ENCODE measurements at places on chromosomes 6 and 20. TPM values are rescaled to one million over a fixed set of nuclear protein-coding genes. Genes with fewer than 3 reads are reported as not detected.

- no peak for DNase-seq
These were observed 114.9 kb upstream of the NHSL1 start for GRCh38 chr6:138614151-138614550.

- DNase-seq: no peak
These were observed 24.7 kb downstream of the TRAF3IP2 start for GRCh38 chr6:111580826-111581505.

DNA sequence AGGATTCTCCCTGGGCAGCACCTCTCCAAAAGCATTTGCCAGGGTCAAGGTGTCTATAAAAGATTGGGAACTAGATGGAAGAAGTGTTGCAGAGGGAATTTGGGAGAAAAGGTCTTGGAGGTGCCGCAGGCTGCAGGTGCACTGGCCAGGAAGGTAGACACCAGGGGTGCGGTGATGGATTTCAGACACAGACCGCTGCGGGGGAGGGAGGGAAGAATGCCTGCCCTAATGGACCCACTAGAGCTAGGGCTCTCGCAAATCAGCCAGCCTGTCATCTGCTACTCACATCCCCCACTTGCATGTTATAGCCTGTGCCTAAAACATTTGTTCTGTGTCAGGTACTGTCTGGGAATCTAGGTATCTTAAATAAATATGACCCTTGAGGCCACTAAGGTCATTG is 193.6 kb upstream of the SLC24A3 start:
- DNase-seq: no peak

GRCh38 chr20:24764794-24765202 is 184.3 kb upstream of the CST7 start:
- DNase-seq: no peak

- no peak for DNase-seq
These were observed 52.9 kb upstream of the TRAF3IP2 start for GRCh38 chr6:111658462-111659154.

DNA sequence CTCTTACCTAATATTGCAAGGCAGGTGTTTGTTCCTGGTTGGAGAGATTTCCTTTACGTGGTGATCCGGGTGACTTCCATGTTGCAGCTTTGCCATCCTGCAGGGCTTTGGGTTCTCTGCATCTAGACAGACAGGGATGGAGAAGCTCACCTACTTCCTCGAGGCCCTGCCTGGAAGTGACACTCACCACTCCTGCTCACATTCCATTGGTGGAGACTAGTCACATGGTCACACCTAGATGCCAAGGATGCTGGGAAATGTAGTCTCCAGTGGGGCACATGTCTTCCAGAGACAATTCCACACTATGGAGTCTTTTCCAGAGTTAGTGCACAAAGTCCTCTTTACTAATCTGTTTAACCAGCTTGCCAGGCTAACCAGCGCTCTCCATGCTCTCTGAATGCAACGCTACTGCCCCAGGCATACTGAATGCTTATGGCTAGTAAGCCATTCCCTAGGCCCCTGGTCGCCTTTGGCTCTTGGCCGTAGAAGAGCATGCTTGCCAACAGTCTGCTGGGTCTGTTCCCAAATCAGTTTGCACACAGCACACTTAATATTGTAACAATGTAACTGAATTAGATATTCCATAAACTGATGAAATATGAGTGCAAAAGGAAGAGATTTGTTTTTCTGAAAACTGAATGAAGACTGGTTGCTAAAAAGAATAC is 6.7 kb upstream of the KCNK15 start:
- peak; percentile 78 for DNase-seq

GRCh38 chr6:35328108-35328723 is 14.1 kb upstream of the PPARD start:
- DNase-seq: no peak

GRCh38 chr6:83827050-83827449 is 26.1 kb upstream of the RIPPLY2 start:
- DNase-seq: no peak

DNA sequence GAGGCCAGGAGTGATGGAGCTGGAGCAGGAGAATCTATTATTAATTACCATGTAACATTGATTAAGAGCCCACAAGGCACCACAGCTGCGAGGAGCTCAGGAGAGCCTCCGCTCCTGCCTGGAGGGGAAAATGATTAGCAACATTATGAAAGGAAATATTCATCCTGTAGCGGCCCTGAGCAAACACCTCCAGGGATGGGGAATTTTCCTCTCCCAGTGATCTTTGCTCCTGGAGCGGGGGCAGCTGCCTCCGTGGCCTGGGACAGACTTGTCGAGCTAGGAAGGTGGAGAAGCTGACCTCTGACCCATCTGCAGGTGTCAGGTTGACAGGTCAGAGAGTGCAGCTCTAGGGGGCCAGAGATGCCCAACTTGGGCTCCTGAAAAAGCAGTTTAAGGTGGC is 40.1 kb upstream of the SIRPA start:
- DNase-seq: no peak

DNA sequence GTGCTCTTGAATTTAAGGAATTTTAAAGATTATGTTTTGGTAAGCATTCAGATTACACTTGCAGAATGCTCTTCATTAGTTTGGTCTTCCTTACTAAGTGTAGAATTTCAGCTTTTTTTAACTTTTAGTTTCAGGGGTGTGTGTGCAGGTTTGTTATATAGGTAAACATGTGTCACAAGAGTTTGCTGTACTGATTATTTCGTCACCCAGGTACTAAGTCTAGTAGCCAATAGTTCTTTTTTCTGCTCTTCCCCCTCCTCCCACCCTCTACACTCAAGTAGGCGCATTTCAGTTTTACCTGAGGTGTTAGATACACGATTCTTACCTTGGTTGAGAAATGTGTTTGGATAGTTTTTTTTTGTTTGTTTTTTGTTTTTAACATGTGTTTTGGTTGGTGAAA is 68.3 kb downstream of the AFG1L start:
- DNase-seq: no peak

GRCh38 chr6:129672881-129673631 is 36.9 kb downstream of the ARHGAP18 start:
- no peak for DNase-seq

- DNase-seq: no peak
These were observed 20.2 kb downstream of the RAMACL start for GRCh38 chr6:166566026-166567011.

- no peak for DNase-seq
These were observed 187.4 kb upstream of the RREB1 start for GRCh38 chr6:6920114-6920986.

GRCh38 chr20:60477958-60478357 is 519.7 kb downstream of the CDH26 start:
- DNase-seq: no peak

- DNase-seq: no peak
These were observed 122.8 kb downstream of the CCDC170 start for GRCh38 chr6:151616600-151616999.

DNA sequence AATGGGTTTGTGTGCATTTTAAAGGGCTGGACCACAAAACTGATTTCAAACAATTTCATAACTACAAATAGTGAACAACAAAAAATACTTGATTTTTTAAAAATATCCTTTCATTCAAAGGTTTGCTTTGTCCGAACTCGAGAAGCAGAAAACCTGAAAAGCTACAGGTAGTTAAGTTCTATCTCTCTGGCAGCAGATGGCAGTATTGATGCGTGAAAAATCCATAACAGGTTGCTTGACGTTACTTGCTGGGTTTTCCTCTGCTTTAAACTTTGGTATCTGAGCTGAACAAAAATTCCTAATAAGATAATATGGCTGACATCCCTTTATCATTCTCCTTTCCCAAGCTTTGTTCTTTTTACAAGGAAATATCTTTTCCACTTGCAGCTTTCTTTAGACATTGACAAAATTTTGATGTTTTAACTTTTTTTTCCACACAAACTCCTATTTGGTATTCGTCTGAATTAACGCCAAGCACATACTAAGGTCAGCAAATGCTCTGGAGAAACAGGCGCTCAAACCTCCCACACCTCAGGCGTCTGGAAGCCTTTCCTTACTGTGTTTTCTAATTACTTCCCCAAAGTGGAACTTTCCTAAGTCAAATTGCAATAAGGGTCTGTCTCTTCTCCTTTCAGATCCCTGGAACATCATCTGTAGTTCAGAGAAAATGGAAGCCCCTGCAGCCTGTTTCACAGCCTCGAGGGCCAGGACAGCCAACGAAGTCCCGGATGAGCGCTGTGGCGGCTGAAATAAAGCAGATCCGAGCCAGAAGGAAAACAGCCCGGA is 50.3 kb upstream of the GFRAL start:
- DNase-seq: peak; percentile 12

- DNase-seq: peak; percentile 82
These were observed 1.3 kb downstream of the SRF start for GRCh38 chr6:43172104-43173007.

DNA sequence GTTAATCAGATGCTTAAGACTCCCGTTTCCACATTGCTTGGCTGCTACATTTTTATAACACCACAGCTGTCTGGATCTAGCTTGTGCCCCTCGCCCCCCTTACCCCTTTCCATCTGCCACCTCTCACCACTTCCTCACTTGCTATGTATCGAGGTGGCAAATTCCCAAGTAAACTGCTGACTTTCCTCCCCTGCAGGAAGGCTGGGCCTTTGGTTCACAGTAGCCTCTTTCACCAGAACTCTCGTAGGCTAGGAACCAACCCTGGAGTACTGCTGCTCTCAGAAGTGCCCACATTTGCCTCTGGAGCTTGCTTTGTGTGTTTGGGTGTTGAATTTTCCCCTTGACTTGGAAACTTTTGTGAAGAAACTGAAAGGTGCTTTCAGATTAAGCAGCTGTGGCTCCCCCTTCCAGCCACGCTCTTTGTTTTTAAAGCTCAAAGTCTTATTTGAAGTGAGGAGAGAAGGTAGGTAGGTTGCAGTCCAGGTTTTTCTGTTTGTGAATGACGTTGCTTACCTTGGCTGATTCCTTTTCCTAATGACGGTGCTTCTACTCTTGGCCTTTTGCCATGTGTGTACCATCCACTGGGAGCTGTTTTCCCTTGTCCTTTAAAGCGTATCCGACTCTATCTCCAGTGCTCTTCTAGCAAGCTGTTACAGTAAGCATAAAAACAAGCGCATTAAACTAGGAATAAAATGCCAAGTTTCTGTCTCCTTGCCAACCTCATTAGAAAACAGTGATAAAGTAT is 90.4 kb downstream of the CARMIL1 start:
- no peak for DNase-seq

DNA sequence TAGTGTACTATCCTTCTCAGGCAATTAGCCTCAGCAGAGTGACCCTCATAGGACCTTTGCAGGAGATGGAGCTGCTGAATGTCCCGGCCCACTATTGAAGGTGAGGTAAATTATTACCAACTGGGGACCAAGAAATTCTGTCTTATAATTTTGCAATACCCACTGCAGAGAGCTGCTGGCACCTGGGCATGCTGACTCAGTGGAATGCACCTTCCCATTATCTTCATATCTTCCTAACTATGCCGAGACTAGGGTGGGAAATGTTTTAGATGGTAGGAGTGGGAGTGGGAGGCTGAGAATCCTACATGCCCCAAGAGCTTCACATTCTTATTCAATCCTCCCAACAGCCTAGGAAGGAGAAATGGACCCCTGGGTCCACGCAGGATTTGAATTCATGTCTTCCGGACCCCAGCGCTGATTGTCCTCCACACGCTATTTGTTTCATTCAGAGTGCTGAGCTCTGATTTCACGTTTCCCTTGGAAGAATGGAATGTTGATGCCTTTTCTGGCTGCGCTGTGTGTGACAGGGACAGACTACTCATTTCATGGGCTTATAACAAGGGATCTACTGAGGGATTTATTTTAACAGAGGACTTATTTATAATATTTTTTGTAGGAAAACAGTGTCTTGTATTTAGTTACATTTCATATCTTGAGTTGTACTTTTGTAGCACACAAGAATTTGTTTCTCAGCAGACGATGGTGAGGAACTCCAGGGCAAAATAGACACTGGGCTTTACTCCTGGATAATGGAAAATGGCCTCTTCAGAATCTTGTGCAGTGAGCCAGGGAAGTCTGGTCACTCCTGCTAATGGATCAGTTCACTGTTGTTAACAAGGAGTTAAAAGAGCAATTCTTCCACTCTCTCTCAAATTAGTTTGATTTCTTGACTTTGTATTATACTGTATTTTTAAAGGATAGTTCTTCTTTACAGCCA is 66.4 kb downstream of the FYN start:
- DNase-seq: no peak

DNA sequence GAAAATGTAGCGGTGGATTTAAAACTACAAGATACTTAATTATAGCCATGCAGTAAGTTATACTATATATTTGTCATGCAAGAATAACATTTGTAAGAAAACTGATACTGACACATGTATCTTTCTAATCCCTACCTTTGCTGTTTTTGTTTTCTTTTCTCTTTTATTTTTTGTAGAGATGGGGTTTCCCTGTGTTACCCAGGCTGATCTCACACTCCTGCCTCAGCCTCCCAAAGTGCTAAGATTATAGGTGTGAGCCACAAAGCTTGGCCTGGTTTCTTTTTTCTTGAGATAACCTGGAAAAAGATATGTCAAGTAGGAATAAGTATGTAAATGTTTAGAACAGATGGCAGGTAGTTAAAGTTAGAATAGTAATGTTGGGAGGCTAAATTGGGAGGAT is 44.1 kb downstream of the MAPK14 start:
- no peak for DNase-seq

- no peak for DNase-seq
These were observed 99.1 kb upstream of the KCNK16 start for GRCh38 chr6:39421383-39422225.

GRCh38 chr6:159976686-159977254 is 7.9 kb downstream of the IGF2R start:
- no peak for DNase-seq

GRCh38 chr6:70398783-70399728 is 14.3 kb upstream of the FAM135A start:
- peak; percentile 75 for DNase-seq

- no peak for DNase-seq
These were observed 916 bp upstream of the SUN5 start for GRCh38 chr20:33005132-33005566.

GRCh38 chr6:15036690-15037245 is 209.1 kb upstream of the JARID2 start:
- DNase-seq: peak; percentile 62

GRCh38 chr6:114000069-114000468 is 29.1 kb upstream of the HDAC2 start:
- no peak for DNase-seq

DNA sequence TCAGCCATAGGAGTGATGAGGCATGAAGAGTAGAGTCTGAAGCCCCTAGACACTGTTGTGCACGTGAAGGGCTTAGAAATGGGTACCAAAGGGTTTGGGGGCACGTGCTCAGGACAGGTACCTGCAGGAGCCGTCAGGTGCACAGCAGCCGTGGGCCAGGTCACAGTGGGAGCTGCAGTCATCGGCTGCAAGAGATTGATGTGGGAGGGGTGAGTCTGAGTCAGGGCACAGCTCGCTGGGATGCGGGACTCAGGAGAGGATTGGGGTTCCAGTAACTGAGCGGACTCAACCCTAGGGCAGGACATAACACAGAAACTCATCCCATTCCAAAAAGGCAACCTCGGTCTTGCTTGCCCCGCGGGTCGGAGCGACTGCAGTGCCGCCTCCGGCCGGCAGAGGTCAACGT is 1.1 kb downstream of the DLK2 start:
- DNase-seq: no peak

Gene TNF
- 1.7 TPM for total RNA-seq

Gene TOMM6
- total RNA-seq: 116 TPM

Gene OR2J2
- total RNA-seq: not detected

Gene CLVS2
- total RNA-seq: 0.03 TPM

Gene TGM3
- 0.84 TPM for total RNA-seq

Gene SDHAF4
- total RNA-seq: 13.8 TPM

Gene PGBD1
- total RNA-seq: 1.9 TPM

Gene TREML2
- not detected for total RNA-seq

Gene OXT
- total RNA-seq: not detected

Gene SYTL3
- 4.4 TPM for total RNA-seq

Gene RBBP9
- 9.5 TPM for total RNA-seq

Gene SCRT2
- total RNA-seq: not detected

Gene CALHM4
- total RNA-seq: not detected

Gene CYP39A1
- total RNA-seq: 4.5 TPM

Gene RHAG
- total RNA-seq: not detected
